Activated CD8-positive, alpha-beta memory T cell treated with anti-CD3 and anti-CD28 coated beads for 48 hours (primary cell): ENCODE measurements at places on chromosomes 1 and 21.

DNA sequence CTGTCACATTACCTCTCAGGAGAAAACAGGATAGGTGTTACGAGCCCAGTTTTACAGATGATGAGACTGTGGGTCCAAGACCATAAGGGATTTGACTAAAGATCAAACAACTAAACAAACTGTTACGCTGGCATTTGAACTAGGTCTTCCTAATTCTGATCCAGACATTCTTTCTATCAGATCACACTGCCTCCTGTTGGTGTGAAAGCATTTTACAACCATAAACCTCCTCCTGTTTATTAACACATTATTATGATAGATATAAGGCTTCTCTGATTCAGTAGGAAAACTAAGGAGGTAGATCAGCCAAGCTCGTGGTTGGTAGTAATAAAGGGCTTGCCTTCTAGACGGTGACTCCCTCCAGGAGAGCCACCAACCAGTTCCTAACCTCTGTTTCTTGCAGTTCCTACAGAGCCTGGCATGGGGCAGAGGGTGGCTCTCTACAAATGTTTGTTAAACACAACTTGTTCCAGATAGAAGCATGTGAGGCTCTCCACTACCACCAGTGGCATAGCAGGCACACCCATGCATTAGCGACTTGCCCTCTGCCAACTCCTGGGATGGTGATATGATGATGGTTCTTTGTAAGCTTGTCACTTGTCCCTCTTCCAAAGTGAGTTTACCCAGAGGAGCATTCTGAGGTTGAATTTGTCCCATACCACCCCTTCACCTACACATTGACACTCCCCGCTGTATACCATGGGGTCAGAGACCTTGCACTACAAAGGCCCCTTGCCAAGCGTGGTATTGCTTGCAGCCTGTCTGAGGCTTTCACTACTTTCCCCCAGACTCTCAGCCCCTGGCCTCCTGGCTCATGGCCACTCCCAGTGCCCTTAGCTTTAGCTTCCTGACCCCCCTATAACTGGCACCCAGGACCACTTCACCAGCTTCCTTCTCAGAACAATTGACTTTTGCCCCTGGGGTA is 96.4 kb upstream of the HOOK1 start:
- DNase-seq, result no peak

- no peak for DNase-seq
These were observed 30.5 kb upstream of the PADI2 start for GRCh38 chr1:17149771-17150170.

- DNase-seq, result no peak
These were observed 20.6 kb downstream of the JUN start for GRCh38 chr1:58763214-58763613.

DNA sequence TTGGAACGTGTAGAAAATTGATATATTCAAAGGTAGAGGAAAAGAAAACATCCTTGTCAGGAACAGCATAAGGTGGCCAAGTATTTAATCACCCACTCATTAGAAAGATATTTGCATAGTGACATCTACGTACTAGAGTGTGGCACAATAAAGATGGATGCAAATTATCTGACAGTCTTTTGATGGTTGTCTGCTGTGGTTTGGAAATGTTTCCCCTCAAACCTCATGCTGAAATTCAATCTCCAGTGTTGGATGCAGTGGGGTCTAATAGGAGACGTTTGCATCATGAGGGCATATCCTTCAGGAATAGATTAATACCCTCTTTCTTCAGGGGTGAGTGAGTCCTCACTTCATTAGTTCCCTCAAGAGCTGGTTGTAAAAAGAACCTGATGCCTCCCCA is 34.1 kb upstream of the RUNX1 start:
- no peak for DNase-seq

GRCh38 chr1:28087614-28088167 is 719 bp downstream of the EYA3 start:
- DNase-seq, result no peak

DNA sequence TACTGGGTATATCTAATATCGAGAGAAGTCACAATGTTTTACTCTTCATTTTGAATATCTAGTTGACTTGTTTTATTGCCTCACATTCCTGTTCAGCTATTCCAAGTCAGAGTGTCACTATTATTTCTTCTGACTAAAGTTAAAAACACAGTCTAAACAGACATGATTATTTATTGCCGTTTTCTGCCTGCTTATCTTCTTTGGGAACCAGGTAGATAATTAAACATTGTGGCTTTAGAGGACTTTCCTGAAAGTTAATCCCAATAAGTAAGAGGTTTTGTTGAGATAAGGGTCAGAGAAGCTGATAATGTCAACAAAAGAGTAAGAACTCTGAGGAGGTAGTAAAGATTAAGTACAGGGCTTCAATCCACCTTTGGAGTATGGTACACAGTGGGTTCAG is 53.8 kb downstream of the PCNX2 start:
- no peak for DNase-seq
